ENCODE measurements at places on chromosomes 5 and 9.

DNA sequence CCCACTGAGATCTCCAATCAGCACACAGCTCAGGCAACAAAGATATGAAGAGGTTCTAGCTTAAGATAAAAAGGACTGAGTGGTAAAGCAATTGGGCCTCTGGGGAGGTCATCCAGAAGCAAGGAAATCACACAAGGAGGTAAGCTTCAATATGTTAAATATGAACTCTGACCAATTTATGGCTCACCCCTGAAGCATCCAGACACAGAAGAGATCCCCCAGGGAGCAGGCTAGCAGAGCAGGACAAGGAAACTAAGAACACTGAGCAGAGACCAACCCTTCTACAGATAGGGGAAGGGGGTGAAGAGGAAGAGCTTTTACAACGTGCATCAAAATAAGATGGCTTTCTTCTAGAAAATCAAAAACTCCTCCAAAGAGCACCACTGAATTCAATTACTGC is 616.2 kb downstream of the DNAH5 start:
- DNase-seq = no peak

DNA sequence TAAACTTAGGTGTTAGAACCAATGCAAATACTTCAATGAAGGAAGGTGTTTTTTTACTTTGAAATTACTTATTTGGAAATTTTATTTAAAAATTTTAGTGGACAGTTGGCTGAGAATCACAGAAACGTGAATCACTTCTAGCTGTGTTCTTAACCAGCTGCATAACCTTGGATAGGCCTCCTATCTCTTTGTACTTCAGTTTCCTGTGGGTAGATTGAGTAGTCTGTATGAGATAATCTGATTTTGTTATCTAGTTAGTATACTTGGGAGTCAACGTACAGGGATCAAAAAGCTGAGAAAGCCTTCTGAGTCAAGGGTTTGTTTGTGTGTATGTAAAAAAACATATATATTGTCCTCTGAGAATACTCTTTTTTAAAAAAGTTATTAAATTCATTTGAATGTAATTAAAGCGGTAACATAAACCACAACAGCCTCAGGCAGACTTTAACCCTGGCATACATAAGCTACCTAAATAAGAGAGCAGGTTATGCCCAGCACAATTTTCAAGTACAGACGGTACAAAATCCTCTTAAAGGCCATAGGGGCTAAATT is 38.1 kb upstream of the ZCCHC7 start:
- no peak for DNase-seq

GRCh38 chr5:35151146-35151920 is 79.0 kb downstream of the PRLR start:
- DNase-seq = no peak

DNA sequence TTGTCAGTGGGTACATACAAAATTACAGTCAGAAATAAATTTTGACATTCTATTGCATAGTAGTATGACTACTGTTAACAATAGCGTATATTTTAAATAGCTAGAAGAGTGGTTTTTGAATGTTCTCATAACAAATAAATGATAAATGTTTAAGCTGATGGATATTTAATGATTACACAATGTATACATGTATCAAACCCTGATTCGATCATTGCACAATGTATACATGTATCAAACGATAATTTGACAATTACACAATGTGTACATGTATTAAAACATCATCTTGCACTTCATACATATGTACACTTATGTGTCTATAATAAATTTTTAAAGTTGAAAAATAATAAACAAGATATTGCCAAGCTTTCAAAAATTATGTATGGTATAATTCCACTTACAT is 87.7 kb downstream of the CDH18 start:
- no peak for DNase-seq

GRCh38 chr5:154753792-154754191 is 1.4 kb upstream of the LARP1 start:
- DNase-seq = peak; percentile 69

- no peak for DNase-seq
Observed at GRCh38 chr9:110810262-110810976, 141.8 kb downstream of the MUSK start.

GRCh38 chr5:150122158-150122510 is 33.5 kb downstream of the PDGFRB start:
- no peak for DNase-seq

DNA sequence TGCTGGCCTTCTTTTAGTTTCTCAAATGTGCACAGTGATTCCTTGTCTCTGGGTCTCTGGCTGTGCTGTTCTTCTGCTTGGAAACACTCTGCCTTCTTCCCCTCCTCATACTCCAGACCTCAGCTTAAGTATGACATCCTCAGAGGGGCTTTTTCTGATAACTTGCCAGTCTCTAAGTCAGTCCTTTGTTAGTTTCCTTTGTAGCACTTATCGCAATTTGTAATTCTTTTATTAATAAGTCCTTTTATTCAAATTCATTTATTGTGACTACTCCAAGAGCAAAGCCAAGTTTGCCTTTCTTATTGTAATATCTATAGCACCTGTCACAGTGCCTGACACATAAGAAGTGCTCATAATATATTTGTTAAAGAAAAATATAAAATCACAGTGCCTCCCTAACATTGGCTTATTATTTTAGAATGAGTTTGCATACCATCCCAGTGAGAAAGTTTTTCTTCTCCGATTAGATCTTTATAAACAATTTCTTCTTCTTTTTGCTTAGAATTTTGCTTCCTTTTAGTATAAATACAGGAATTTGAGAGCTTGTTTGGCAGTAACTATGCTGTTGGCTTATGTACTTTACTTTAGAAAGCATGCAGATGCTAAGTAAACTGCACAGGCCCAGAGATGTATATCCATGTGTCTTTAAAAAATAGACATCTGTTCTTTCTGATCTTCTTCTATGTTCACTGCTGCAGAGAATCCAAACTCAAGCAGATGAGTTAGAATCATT is 198.0 kb downstream of the GAS1 start:
- no peak for DNase-seq

DNA sequence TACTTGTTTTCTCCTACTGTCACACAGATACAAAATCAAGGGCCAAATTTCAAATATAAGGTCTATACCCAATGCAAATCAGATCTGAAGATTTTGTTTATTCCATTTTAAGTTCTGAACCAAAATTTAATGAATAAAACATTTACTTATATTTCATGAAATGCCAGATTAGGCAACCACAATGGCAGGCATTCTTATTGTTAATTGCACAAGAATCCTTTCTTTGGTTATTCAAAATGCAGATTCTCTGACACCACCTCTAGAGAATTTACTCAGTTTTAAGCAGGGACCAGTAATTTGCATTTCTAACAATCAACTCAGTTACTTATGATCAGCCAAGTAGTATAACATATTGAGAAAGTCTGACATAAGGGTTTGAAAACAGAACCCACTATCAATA is 972.4 kb upstream of the ACO1 start:
- no peak for DNase-seq

- DNase-seq = no peak
Observed at GRCh38 chr5:157549283-157549629, 26.3 kb downstream of the ADAM19 start.

DNA sequence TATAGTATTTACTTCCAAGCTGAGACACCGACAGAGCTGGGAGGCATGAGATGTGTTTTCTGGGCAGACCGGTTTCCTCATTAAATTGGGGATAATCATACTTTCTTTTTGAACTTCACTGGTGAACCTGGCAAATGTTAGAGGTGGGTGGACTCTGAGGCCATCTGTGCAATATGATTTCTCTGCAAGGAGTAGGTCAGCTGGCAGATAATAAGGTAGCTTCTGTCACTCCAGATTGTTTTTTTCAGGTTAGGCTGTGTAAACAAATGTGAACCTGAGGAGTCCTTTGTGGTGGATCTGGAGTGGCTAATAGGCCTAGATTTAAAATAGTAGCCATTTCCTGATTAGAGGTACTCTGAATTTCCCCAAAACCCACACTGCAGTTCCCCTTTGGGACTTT is 75.4 kb upstream of the S1PR3 start:
- peak; percentile 59 for DNase-seq

GRCh38 chr9:122551371-122551770 is 1.5 kb upstream of the OR1N2 start:
- no peak for DNase-seq

GRCh38 chr5:77696120-77696519 is 57.6 kb upstream of the OTP start:
- DNase-seq = no peak

GRCh38 chr5:79229357-79230174 is 6.4 kb upstream of the JMY start:
- DNase-seq = peak; percentile 92

GRCh38 chr5:157204765-157205164 is 24.1 kb downstream of the ITK start:
- no peak for DNase-seq

DNA sequence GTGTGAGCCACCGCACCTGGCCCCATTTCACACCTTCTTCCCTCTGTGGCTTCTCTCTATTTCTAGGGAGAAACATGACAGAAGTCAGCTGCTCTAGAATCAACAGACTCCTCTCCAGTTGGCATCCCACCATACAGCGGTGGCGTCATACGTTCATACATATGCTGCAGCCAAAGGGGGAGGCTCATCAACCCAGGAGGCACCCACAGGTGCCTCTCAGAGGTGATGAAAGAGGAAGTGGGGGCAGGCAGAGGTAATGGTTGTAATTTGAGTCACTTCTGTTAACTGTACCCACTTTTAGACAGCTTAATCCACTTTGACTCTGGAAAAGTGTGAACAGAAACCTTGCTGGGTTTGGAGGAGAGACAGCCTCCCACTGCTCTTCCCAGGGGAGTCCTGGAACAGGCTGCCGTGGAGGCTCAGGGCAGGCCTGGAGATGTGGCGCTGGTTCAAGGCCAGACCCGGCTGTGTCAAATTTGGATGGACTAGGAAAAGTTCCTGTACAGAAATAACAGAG is 47.3 kb upstream of the SUB1 start:
- DNase-seq = no peak

- DNase-seq = no peak
Observed at GRCh38 chr9:70259512-70259802, 679 bp downstream of the SMC5 start.

GRCh38 chr5:137205231-137206027 is 293.7 kb downstream of the SPOCK1 start:
- no peak for DNase-seq

DNA sequence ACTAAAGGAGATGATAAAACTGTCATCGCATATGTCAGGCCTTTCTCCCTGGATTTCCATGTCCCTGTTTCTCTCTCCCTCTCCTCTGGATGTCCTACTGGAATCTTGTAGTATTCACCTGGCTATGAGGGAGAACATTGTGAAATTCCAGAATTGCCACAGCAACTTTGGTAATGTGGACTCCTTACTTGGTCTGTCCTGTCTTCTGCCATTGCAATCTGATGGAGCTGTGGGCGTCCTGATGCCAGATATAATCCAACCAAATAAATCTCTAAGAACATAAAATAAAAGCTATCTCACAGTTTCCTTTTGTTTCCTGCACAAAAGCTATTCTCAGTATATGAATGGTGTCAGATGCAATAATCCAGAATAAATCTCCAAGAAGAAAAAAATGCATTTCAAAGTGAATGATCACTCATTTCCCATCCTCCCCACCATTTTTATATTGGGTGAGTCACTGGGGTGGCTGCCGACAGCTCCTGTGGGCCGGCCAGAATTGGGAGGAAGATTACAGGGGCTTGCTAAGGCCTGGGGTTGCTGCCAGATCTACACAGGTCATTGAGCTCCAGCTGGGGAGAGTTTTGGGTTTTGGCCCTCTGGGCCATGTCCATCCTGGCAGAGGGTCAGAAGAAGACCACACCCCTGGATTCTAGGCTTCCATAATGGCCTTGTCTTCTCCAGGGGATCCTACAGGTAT is 160.7 kb upstream of the PITX1 start:
- no peak for DNase-seq

- DNase-seq = no peak
Observed at GRCh38 chr9:122215663-122216062, 13.1 kb downstream of the LHX6 start.

- no peak for DNase-seq
Observed at GRCh38 chr9:122213102-122213588, 15.6 kb downstream of the LHX6 start.

DNA sequence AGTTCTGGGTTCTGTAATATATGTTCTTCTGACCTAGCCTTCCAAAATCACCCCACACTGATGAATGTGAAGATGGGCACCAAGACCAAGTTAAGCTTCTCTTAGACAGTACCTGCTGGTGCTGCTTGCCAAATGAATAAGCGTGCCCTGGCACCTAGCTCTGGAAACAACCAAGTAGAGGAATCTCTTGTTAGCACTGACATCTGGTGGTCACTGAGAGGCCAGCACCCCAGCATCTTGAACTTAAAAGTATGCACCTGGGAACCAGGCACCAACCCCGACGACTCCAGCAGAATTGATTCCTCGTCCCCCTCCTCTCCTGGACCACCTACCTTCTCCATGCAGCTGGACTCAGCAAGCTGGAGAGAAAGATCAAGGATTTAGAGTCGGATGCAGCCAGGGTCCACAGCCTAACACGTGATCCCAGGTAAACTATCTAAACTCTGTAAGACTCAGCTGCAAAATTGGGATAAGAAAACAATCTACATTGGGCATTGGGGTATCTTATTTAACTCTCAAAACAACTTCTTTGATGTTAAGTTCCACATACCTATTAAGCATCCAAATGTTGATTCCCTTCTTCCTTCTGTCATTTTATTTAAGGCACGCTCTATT is 89.8 kb downstream of the SLC1A3 start:
- DNase-seq = no peak

DNA sequence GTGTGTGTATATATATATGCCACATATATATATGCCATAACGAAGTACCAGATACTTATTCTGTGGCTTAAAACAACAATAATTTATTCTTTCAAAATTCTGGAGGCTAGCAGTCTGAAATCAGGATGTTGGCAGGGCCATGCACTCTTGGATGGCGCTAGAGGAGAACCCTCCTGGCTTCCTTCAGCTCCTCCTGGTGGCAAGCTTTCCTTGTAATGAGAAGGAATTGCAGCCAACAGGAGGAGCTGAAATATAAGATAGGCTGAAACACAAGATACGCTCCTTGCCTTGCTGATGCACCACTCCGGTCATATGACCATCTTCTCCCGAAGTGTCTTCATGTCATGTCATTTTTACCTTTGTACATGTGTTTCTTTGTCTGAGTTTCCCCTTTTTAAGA is 368.1 kb upstream of the CTNND2 start:
- DNase-seq = no peak

Data from DMS 273 treated with DMSO at 0.1 percent for 48 hours (cell line).